Foreskin keratinocyte (primary cell): ENCODE measurements at places on chromosomes 5 and 9.

DNA sequence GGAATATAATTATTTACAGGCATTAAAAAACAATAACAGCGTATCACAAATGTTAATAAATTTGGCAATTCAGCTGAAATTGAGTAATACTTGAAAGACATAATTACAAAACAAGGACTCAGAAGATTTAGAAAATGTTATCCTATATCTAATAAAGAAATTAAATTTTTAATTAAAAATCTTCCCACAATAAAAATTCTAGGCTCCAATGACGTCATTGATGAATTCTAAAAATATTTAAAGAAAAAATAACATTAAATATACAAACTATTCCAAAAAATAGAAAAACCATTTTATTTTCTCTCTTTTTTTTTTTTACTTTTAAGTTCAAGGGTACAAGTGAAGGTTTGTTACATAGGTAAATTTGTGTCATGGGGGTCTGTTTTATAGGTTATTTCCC is 161.5 kb downstream of the ADAMTS6 start:
- no peak for DNase-seq

GRCh38 chr5:177445052-177445916 is 1.3 kb upstream of the PRR7 start:
- DNase-seq: no peak

GRCh38 chr9:116152390-116152789 is 1.2 kb upstream of the PAPPA start:
- DNase-seq: no peak

GRCh38 chr9:131700765-131701435 is 39.0 kb downstream of the RAPGEF1 start:
- no peak for DNase-seq

GRCh38 chr9:99176527-99177013 is 45.2 kb downstream of the ALG2 start:
- no peak for DNase-seq

GRCh38 chr9:100880284-100880683 is 148.2 kb upstream of the PLPPR1 start:
- no peak for DNase-seq

DNA sequence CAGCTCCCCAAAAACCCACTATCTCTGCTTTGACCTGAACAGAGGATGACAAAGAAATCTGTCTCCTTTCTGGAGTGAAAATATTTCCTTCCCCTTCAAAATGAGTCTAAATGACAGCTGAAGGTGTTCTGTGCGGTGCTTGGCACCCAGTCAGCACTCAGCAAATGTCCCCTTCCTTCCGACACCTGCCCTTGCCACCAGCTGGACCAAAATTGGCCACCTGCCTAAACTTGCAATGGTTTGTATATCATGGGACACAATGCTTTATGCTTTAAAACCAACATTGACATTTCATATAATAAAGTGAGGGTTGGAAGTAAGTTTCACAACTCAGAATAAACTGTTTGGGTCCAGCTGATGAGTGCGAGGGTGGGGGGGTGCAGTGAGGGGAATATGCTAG is 7.5 kb upstream of the TTC1 start:
- DNase-seq: no peak

- no peak for DNase-seq
Measured at GRCh38 chr5:146048994-146049703, 56.2 kb downstream of the PLAC8L1 start.

- DNase-seq: no peak
Measured at GRCh38 chr5:138051441-138052296, 18.8 kb upstream of the FAM13B start.

DNA sequence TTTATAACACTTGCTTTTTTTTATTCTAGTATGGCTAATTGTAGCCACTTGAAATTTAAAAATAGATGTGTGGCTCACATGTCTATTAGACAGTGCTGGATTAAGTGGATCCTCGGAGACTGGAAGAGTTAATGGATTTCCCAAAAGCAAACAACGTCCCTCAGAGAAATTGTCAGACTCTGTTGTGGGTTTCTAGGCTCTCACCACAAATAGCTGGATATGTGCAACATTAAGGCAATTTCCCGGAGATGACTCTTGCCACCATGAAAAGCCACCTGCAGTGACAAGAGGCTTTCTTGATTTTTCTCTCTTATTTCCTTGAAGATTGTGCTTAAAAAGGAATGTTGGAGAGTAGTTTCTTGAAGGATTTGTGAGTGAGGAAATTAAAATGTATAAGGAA is 43.2 kb downstream of the TMEM167A start:
- no peak for DNase-seq

- no peak for DNase-seq
Measured at GRCh38 chr5:125202871-125203438, 456.5 kb upstream of the ZNF608 start.

DNA sequence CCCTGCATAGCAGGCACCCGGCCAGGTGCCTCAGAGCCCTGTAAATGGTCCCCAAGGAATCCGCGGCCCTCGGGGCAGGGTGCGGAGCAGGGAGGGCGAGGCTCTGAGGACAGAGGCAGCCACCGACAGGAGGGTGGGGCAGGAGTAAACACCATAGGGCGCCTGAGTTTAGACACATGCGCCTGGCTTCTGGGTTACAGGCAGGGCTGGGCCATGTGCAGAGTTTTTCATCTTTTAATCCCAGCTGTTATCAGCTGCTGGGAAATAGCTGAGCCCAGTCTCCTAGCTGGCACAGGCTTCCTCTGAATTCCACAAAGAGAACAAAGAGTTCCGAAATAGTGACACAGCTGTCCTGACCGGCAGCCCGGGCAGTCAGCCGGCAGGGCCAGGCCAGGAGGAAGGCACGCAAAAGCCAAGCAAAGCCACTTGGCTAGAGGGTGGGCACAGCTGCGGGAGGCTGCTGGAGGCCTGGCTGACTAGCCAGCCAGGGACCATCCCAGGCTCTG is 98.9 kb upstream of the PHYKPL start:
- DNase-seq: no peak

DNA sequence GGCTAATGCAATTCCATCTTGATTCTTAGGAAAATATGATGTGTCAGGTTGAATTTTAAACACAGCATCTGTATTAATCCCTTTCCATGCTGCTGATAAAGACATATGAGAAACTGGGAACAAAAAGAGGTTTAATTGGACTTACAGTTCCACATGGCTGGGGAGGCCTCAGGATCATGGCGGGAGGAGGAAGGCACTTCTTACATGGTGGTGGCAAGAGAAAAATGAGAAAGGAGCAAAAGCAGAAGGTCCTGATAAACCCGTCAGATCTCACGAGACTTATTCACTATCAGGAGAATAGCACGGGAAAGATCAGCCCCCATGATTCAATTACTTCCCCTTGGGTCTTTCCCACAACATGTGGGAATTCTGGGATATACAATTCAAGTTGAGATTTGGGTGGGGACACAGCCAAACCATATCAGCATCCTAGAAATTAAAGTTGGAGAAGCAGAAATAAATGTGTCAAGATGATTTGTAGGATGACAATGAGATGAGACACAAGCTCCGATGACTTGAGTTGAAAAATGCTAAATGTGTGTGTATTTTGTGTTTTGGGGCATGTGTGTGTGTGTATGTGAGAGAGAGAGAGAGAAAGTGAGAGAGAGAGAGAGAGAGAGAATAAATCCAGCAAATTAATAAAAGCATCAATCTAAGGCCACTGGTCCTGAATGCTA is 48.5 kb upstream of the ANKRD55 start:
- DNase-seq: no peak

DNA sequence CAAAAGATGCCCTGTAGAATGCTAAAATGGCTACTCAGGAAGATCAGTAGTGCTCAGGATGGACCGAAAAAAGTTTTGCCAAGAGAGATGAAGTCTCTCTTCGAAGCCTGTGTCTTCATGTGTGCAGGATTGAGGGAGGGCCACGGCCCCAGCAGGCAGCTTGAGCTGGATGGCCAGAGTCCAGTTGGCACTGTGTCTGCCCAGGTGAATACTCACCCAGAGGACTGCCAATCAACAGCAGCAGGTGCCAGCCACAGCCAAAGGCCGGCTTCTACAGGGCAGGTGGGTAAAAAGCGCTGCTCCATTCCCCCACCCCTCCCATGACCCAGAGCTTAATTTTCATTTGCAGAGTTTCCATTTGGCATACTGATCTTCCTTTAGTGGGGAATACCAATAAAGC is 287.9 kb upstream of the ZNF608 start:
- no peak for DNase-seq

- DNase-seq: no peak
Measured at GRCh38 chr9:111566234-111566633, 33.2 kb downstream of the PTGR1 start.

DNA sequence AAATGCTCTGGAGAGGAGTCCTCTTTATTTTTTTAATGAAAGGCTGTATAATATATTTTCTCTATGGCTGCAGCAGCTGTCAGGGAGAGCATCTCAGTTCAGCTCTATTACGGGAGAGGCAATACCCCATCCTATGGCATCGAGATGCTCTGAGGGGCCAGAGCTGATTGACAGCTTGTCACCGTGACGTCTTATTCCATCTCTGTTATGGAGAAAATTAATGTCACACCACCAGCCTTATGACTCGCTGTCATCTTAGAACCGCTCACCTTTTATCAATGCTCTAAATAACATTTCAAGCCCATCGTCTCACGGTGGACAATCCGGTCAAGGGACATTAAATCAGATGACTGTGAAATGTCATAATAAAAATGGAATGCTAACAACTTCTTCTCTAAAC is 273.5 kb downstream of the SLF1 start:
- DNase-seq: no peak

- no peak for DNase-seq
Measured at GRCh38 chr9:104958751-104959150, 30.8 kb upstream of the ABCA1 start.

GRCh38 chr5:134851307-134851923 is 5.6 kb downstream of the C5orf24 start:
- DNase-seq: peak; percentile 19

DNA sequence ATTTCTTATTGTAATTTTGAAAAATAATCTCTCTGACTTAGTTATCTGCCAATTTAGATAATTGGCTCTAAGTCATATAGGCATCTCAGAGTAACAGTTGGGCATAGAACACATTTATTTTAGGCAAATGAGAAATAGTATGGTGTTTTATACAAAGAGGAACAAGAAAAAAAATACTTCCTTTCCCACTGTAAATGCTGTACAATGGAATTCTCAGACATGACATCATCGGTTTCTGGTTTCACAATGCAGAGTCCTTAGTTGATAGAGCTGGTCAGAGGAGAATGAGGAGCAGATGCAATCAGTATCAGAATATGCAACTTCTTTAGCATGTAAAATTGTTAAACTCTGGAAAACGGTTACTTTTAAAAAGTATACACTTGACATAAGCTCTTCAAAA is 49.4 kb downstream of the PLK2 start:
- DNase-seq: peak; percentile 68

GRCh38 chr9:99825172-99826046 is 3.7 kb downstream of the NR4A3 start:
- no peak for DNase-seq

GRCh38 chr9:114166614-114167572 is 11.6 kb downstream of the COL27A1 start:
- DNase-seq: no peak

GRCh38 chr9:129864991-129865647 is 29.9 kb downstream of the USP20 start:
- DNase-seq: no peak

GRCh38 chr5:122439645-122440044 is 127.6 kb downstream of the SNCAIP start:
- no peak for DNase-seq

- DNase-seq: no peak
Measured at GRCh38 chr5:73440262-73440661, 8.3 kb downstream of the FOXD1 start.

DNA sequence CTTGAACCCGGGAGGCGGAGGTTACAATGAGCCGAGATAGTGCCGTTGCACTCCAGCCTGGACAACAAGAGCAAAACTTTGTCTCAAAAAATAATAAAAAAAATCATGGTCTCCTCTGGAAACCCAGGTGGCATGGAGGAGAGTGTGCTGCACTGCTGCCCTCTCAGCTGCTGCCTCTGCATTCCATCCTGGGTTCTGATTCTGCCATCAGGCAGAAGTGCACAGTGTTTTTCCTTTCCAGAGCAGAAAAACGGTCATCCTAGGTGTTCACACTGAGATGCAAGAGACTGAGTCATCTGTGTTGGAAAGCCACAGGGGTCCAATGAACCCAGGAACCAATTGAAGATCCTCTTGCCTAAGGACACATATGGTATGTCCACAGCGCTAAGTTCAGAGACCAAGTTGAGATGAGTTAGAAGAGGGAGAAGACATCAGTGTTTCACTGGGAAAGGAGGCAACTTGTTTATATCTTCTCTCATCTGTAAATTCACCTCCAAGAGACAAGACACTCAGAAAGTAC is 88.8 kb upstream of the DMRT1 start:
- no peak for DNase-seq
